T-helper 9 cell (primary cell): ENCODE measurements at places on chromosomes 11 and 22.

DNA sequence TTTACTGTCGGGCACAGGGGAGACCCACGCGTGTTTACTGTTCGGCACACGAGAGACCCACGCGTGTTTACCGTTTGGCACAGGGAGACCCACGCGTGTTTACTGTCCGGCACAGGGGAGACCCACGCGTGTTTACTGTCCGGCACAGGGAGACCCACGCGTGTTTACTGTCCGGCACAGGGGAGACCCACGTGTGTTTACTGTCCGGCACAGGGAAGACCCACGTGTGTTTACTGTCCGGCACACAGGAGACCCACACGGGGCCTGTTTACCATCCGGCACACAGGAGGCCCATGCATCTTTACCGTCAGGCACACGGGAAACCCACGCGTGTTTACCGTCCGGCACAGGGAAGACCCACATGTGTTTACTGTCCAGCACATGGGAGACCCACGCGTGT, 525.1 kb downstream of the BRD1 start:
- no peak for DNase-seq

- no peak for DNase-seq
Measured at GRCh38 chr11:72405009-72405408, 29.3 kb downstream of the CLPB start.

GRCh38 chr11:134145715-134146114, 76.8 kb downstream of the JAM3 start:
- DNase-seq, result no peak

GRCh38 chr11:67284811-67285540, 4.1 kb upstream of the ANKRD13D start:
- no peak for DNase-seq

GRCh38 chr11:3341298-3341697, 37.6 kb downstream of the ZNF195 start:
- DNase-seq, result peak; percentile 66

DNA sequence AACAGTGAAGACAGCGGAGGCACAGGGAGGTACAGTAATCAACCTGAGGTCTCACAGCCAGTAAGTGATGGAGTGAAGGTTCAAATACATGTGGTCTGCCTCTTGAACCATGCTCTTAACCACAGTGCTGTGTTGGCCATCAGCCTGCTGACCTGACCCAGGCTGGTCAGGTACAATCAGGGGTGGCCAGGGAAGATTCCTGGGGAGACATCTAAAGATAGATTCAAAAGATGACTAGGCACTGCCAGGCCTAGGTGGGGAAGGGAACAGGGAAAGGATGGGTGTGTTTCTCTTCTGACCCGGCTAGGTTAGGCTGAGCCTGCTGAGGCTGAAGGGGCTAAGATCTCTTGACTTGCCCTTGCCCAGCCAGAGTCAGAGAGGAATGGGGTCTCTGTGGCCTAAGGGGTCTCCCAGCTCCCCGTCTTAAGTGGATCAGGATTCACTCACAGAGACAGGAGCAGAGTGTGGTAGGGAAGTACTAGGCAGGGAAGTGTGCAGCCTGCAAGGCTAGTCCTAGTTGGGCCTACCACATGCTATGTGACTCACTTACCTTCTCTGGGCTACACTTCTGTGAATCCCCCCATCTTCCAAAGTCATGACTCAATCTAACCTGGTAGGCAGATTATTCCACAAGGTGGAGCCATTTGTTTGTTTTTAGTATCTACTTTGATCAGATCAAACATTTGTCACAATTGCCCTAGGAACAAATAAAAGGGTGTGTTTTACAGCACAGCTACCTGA, 10.4 kb upstream of the SREBF2 start:
- no peak for DNase-seq

- no peak for DNase-seq
Measured at GRCh38 chr22:33848251-33848650, 72.0 kb downstream of the LARGE1 start.

DNA sequence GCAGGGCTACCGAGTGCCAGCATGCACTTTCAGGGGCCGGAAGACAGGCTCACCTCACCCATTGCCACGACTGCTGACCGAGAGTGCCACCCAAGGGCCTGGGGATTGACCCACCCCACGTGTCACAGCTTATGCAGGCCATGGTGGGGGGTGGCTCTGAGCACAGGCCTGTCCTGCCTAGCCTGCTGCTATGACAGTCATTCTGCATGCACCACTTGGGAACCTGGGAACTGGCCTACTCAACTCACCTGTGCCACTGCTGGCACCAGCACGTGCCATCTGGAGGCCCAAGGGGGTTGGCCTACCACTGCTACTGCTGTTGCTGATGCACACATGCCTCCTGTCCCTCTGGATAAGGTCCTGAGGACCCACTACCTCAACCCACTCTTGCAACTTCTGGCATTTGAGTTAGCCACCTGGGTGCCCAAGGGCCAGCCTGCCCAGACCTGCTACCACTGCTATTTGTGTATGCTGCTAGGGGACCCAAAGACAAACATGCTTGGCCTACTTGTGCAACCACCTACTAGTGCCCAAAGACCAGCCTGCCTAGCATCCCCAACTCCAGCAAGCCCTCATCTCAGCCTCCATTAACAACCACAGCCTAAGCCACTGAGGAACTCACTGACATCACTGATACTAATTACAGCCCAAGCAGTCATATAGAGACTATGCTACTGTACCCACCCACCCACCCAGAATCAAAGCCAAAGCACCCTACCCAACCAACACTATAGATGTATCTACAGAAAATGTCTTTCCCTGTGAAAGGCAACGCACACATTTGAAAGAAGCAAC, 59.0 kb upstream of the NARS2 start:
- DNase-seq, result no peak

DNA sequence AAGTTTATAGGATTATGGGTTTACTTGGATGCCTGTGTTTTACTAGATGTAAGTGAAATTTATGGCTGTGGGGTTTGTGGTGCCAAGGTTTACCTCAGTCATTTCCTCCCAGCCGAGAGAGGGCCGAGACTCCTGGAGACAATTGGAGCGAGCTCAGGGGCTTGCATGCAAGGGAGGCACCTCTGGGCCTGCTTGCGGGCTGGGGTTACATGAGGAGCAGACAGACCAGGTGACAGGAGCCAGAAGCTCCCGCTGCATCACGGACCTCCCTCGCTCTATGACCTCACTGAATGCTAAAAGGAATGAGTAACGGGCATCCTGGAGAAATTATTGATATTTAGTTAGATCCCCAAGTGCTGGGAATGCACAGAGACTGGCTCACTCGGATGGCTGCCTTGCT, 275.2 kb upstream of the KIRREL3 start:
- DNase-seq, result no peak

- DNase-seq, result no peak
Measured at GRCh38 chr22:37431366-37431765, 4.1 kb upstream of the ELFN2 start.

DNA sequence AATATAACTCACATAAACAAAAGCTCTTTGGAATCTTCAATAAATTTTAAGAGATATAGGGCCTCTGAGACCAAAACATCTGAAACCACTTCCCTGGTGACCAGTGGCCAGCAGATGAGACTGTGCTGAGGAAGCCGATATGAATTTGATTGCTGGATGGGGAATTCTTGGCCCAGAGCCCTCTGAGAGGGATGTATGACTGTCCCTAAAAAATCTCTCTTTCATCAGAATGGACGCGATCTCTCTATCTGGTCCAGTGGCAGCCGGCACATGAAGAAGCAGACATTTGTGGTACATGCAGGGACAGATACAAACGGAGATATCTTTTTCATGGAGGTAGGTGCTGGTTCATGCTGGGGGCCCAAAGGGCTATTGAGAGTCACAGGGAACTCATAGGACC, 37.5 kb downstream of the MYBPC3 start:
- no peak for DNase-seq

- DNase-seq, result no peak
Measured at GRCh38 chr11:117849781-117850414, 25.4 kb upstream of the FXYD2 start.

GRCh38 chr11:21007297-21007696, 337.9 kb downstream of the NELL1 start:
- DNase-seq, result no peak

DNA sequence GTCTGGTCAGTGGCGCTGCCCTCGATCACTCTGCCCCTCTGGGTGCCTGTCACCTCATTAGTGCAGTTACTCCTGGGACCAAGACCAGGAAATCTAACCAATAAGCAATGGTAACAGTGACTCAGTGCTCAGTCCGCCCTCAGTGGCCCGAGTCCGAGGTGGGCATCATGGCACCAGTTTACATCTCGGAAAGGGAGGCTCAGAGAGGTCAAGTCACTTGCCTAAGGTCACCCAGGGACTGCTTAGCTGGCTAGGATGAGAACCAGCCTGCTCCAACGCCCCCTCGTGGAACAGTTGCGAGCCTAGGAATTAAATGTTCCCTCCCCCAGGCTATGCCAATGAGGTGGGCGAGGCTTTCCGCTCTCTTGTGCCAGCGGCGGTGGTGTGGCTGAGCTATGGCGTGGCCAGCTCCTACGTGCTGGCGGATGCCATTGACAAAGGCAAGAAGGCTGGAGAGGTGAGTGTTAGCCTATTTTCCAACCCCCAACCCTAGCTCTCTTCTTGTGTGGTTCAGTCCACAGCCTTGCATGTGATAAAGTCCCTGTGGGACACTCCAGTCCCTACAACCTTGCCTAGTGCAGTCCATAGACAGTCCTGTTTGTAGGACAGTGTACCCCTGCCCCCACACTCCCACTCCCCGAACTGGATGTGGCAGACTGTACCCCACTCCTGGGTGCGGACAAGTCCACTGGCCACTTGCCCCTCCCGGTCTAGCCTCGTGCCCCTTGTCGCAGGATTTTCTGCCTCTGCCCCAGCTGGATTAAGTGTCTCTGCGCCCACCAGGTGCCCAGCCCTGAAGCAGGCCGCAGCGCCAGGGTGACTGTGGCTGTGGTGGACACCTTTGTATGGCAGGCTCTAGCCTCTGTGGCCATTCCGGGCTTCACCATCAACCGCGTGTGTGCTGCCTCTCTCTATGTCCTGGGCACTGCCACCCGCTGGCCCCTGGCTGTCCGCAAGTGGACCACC, 1.1 kb downstream of the MTFP1 start:
- DNase-seq, result peak; percentile 85

GRCh38 chr11:95108159-95108611, 18.5 kb downstream of the ENDOD1 start:
- DNase-seq, result no peak

DNA sequence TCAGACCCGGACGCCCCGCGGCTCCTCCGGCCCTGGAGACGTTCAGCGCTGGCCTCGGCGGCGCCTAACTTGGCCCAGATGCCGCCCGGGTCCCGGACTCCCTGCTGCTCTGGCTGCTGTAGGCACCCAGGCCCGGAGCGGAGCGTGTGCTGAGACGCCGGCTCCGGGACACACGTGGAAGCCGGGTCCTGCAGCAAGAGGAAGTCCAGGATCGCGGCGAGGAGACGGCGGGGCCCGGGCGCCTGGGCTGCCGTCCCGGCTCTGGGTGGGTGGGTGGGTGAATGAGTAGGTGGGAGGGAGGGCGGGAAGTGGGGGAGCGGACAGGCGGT, 223 bp downstream of the WT1 start:
- no peak for DNase-seq

GRCh38 chr11:121932646-121933185, 183.3 kb downstream of the BLID start:
- no peak for DNase-seq

DNA sequence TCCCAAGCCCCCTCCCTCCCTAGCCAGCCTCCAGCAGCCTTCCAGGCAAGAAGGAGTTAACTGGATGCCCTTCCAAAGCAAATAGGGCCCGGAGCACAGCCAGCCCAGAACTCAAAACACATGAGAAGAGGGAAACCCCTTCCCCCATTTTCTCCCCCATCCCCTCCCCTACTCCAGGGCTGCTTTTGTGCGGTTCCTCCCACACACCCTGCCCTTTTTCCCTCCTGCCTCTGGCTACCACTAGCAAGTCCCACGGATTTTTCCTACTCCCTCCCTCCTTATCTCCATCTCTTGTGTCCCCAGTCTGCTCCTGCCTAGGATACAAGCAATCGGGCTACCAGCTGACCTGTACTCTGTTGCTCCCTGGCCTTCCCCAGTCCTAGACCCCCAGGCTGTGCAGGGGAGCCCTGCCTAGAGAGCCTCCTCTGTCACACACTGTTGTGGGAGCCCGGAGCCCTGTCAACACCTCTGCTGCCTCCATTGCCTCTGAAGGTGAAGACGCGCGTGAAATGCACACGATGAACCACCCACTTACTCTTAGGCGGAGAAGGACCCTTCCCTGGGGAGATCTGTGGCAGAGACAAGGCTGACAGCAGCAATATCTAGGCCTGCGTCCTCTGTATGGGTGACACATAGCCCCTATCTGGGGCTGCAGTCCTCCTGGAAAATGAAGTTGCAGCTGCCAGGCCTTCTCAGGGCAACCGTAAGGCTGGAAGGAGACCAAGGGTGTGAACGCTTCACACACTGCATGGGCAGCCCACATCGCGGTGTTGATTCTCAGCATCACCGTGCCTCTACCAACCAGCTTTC, 282.8 kb downstream of the MN1 start:
- no peak for DNase-seq

GRCh38 chr11:106092446-106092845, 15.0 kb downstream of the AASDHPPT start:
- DNase-seq, result no peak

- no peak for DNase-seq
Measured at GRCh38 chr11:43922295-43922648, 20.2 kb upstream of the C11orf96 start.

DNA sequence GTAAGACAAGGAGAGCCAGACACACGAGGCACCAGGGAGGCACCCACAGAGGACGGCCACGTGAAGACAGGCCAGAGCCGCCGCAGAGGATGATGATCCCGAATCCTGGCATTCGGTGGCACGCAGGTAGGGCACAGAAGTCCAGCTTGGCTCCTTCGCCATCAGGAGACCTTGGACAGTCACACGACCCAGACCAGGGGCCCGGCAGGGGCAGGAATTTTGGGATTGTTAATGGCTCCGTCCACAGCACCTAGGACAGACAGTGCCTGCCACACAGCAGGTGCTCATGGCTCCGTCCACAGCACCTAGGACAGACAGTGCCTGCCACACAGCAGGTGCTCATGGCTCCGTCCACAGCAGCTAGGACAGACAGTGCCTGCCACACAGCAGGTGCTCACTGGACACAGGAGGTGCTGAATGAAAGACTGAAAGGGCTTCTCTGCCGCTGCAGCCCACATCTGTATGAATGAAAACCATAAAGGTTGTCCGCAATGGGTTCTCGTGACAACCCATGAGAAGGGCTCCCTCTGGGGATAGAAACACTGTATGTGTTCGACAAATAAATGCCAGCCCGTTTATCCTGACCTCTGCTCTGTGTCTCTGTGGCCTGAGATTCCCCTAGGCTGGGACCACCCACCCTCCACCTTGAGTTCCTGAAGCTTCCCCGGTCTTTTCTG, 341.6 kb downstream of the CTTN start:
- DNase-seq, result no peak

DNA sequence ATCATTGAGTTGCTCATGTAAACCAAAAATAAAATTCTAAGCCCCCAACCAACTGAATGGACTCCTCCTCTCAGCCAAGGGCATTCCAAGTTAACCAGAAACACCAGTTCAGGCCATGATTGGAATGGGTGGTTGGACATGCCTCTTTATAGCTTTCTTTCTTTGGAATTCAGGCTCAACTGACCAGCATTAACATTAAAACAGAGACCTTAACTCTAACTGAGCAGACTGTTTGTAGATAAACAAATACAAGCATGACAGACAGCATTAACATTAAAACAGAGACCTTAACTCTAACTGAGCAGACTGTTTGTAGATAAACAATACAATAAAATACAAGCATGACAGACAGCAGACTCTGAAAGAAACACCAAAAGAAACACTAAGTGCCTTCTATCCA, 278.2 kb downstream of the DLG2 start:
- DNase-seq, result no peak
